ENCODE measurements at places on chromosomes 5 and 9.

DNA sequence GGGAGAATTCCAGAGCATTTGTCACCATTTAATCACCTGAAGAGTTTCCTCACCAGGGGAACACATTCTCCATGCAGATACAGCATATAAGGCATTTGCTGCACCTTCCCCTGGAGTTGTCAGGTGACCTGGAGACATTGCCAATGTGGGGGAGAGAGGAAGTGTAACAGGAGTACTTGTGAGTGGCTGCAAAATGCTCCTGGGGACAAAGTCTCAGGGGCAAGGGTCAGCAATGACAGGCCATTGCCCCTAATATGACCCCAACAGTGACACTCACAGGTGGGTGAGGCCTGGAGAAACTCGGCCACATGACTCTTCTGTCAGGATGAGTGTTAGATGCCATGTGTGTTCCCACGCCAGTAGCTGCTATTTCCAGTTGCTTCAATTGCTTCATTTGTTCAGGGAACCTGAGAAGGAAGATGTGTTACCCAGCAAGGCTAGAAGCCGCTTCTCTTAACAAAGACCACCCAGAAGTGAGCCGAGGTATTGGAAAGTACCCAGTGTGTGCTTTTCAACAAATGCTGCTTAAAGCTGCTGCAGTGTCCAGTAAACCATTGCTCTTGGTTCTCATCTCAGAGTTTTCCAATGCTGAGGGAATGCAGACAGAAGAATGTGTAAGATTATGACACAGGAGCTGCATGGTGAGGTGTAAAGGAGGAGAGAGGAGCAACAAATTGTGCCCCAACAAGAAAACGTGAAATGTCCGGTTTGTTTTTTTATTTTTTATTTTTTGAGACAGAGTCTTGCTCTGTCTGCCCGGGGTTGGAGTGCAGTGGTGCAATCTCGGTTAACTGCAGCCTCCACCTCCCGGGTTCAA lies 128.2 kb upstream of the SLC44A1 start:
- no peak for DNase-seq

- DNase-seq, result no peak
These were observed 4.7 kb downstream of the BRD3 start for GRCh38 chr9:134063088-134063570.

GRCh38 chr9:137319011-137319738 lies 17.1 kb upstream of the NRARP start:
- no peak for DNase-seq

DNA sequence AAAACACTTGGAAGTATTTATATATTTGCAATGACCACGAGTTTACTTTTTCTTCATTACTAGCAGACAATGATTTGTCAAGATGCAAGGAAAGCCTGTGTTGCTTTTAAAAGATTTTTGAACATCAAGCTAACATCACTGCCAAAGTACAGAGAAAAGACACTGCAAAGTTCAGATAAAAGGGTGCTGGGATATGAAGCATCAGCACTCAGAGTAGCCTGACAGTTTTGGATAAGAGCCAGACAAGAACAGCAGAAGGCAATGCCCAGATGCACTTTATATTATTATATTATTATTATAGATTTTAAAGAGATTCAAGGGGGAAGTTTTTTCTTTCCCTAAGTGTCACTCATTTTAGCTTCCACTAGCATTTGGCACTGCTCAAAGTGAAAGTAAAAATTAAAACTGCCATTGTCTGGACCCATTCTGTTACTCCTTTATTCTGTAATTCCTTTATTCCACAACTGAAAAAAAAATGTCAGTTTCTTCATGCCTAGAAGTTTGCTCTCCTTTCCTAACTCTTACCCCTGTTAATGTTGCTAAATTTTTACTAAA lies 240.6 kb downstream of the EFNA5 start:
- DNase-seq, result no peak

DNA sequence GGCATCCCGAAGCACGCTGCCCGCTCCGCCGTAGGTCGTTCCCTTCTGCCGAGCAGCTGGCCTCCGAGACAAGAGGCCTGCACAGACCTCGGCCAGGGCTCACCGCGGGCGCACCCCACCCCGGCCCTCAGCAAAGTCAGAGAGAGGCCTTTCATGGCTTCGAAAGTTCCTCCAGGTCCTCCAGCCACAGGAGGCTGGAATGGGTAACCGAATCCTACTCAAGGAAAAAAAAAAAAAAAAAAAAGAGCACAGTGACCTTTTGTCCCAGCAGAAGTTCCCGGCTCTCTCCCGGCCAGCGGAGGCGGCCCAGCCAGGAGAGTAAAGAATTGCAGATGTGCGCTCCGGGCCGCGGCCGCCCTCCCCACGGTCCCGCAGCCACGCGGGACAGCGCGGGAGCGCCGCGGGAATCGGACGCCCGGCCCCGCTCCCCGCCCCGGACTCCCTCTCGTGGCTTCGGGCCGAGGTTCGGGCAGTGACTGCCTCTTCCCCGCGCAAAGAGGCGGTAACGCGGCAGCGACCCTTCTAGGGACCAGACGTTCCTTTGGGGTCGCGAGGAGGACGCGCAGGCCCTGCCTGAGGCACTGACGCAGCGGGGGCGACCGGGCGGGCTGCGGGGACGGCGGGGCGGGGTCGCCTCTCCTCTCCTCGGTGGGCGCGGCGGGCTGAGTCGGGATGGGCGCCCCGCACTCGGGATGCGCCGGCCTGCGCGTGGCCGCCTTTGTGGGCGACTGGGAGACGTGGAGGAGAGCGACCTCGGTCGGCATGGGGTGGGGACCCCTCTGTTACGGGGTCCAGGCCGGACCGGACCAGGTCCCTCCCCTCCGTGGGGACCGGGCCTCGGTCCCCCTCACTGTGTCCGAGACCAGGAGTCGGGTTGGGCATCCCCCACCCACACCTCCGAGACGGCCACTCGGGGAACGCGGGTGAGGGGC lies 754 bp downstream of the GFPT2 start:
- no peak for DNase-seq

DNA sequence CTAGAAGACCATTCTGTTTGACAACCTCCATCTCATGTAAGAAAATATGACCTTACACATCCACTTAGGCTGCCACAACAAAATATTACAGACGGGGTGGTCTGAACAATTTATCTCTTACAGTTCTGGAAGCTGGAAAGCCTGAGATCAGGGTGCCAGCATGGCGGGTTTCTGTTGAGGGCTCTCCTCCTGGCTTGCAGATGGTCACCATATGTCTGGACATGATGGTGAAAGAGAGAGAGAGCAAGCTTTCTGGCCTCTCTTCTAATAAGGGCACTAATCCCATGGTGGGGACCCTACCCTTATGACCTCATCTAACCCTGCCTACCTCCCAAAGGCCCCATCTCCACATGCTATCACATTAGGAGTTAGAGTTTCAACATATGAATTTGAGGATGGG lies 66.0 kb downstream of the AMBP start:
- DNase-seq, result no peak

GRCh38 chr5:111262153-111262552 lies 38.0 kb downstream of the CAMK4 start:
- no peak for DNase-seq

DNA sequence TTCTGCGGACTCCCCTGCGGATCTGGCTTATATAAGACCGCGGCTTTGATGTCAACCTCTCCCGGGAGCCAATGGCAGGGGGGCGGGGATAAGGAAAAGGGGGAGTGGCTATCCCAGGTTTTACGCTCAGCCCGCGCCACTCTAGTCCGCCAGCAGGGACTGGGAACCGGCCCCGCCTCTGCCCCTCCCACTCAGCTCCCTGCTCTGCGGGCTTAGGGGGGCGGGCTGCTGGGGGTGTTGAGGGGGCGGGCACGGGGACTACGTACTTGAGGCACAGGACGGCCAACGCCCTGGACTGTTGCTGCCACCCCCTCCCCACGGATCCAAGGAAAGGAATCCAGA lies at the start of gene HAND1:
HAND1 (minus strand) TSS at position 4 of the 342 bp plus-strand sequence. CDS start 219 bp downstream, outside the sequence.
- DNase-seq, result no peak

DNA sequence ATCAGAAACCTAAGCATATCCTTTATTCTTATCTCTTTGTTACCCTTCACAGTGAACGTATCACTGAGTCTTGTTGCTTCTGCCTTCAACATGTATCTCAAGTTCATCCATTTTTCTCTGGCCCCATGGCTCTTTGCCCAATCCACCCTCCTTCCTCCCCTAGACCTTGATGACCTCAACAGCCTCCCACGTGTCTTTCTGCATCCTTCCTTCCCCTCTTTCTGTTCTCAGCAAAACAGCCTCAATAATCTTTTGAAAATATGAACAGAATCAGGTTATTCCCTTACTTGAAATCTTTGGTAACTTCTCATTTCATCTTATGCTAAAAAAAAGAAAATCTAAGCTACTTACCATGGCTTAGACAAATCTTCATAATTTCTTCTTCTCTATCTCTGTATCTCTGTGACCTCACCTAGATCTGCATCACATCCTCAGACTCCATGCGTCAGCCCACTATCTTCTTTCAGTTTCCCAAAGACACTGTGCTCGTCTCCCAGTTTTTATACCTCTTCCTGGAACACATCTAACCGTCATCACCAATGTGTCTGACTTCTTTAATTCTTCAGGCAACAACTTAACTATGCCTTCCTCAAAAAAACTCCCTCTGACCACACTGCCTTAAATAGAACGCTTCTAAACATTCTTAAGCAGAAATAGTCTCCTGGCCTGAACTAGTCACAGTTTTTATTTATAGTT lies 208.0 kb downstream of the PARP8 start:
- no peak for DNase-seq

DNA sequence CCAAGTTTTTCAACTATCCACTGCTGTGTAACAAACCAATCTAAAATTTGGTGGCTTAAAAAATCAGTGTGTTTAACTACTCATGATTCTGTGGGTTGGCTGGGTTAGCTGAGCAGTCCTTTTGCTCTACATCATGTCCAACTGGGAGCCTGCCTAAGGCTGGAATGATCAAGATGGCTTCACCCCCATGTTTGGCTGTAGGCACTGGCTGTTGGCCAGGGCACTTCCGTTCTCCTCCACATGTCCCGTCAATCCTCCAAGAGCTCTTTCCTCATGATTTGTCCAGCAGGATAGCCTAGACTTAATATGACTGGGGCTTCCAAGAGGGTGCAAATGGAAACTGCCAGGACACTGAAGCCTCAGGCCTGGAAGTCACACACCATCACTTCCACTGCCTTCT lies 17.0 kb upstream of the TSSK1B start:
- DNase-seq, result no peak

DNA sequence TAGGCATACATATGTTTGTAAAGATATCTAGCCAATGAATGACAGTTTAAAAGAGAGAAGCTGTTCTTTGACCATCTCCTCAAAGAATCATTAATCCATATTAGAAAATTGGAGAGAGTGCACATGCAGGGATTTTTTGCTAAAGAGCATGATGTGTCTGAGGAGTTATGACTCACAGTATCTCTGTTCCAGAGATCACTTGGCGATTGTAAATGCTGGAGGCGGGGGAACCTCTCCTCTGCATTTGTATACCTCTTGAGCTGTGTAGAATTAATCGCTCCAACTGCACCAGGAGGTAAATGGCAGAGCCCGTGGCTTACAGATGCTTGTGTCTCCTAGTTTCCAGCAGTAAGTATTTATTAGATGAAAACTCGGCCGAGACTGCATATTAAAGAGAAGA lies 3.6 kb upstream of the SPATA31D1 start:
- no peak for DNase-seq

- DNase-seq, result no peak
These were observed 225.5 kb downstream of the PTPRD start for GRCh38 chr9:10387282-10387681.

DNA sequence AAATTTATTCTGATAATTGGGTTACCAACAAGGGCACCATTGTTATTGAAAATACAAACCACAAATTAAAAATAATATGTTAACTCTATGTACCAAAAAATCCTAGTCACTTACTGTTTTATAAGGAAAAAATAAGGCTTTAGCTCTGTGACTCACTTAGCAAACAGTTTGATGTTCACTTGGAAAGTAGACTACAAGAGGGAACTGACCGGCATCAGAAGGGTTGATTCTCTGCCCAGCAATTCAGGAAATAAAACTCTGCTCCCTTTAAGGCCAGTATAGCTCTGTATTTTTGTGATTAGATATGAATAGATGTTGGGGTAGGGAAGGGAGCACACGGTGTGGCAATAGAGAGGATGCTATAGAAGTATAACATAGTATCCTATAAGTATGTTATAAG lies 671.3 kb downstream of the LRRC70 start:
- DNase-seq, result no peak

DNA sequence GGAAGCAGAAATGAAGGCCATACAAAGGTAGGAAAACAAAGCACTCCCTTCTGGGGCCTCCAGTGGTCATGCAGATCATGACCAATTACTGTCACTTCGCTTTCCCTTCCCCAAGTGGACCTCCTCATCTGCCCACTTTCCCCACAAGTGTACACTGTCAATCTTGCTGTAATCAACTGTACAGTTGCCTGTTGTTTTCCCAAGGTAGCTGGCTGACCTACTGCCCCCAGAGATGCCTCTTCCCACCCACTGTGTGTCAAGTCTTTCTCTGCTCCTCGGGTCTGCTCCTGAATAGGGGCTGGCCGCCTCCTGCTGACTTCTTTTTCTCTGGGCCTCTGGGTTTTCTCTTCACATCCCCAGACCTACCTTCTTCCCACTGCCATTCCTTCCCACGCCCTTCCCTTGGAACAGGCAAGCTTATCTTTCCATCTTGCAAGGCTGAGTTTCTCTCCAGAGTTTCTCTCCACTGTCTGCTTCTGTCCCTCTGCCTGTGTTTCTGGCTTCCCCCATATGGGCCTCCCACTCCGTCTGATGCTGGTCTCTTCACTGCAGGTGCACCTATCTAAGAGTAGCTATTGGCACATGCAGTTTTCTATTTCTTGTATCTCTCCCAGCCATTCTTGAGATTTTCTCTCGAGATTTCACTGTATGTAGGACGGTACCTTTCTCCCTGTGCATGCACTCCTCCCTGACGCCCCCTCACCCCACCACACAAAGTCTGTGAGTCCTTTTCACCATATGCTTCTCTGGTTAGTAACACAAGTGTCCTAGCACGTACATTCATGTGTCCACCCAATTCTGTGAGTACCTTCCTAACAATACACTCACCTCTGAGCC lies 2.4 kb downstream of the ELL2 start:
- peak; percentile 5 for DNase-seq

DNA sequence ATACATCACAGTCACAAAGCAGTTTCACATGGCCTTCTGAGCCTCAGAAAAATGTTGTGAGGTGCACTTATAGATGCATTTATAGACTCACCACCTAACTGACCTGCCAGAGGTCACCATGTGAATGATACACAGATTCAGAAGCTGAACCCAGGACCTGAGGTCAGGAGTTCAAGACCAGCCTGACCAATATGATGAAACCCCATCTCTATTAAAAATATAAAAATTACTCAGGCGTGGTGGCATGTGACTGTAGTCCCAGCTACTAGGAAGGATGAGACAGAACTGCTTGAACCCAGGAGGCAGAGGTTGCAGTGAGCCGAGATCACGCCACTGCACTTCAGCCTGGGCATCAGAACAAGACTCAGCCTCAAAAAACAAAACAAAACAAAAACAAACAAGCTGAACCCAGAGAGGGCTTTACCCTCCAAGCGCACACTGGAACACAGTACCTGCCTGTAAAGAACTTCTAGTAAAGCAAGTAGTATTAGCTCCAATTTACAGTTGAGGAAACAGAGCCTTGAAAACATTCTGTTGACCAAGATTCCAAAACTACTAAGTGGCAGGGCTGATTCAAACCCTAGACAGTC lies 16.3 kb downstream of the ECPAS start:
- DNase-seq, result no peak

GRCh38 chr5:163309914-163310313 lies 127.5 kb upstream of the CCNG1 start:
- DNase-seq, result no peak

GRCh38 chr9:134854541-134854981 lies 26.0 kb upstream of the FCN2 start:
- no peak for DNase-seq

GRCh38 chr9:121861501-121862180 lies 210.2 kb downstream of the DAB2IP start:
- no peak for DNase-seq
